ENCODE measurements at places on chromosomes 1 and 21.

GRCh38 chr1:65882076-65882475 lies 89.4 kb downstream of the PDE4B start:
- no peak for DNase-seq

DNA sequence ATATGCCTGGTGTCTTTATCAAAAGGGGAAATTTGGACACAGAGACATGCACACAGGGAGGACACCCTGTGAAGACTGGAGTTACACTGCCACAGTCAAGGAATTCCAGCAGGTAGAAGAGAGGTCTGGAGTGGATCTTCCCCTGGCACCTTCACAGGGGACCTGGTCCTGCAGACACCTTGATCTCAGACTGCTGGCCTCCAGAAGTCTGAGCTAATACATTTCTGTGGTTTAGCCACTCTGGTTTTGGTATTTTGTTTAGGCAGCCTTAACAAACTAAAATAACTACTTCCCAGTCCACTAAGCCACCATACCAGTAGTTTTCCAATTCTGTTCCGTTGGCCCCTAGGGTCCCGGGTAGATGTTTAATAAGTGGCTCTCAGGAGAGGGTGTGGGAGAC lies 164.7 kb downstream of the SETD4 start:
- DNase-seq, result no peak

DNA sequence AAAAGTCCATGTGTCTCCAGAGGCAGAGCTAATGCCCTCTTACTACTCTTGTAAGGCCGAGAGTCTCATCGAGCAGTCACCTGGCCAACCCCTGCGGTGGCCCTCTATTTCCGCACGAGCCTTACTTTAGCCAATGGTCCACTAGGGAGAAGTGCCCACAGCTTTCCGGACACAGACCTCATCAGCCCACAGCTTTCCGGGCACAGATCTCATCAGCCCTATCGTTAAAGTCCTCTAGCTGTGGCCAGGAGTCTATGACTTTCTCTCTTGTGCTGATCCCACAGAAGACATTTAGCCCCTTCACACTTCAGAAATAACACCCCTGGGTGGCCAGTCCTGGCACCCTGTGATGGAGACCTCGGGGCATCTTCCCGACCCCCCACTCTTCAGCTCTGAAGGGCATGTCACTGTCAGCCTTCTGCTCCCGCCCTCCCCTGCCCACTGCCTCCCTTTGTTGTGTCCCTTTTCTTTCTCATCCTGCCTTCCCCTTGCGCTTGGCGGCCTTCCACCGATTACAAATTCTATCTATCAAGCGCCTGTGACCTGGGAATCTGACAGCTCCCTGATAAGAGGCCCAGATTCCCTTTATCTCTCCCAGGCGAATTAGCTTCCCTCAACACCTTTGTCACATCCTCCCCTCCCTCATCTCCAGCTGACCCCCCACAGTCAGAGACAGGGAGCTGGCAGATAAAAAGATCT lies 161.0 kb downstream of the PLXNA2 start:
- DNase-seq, result no peak

DNA sequence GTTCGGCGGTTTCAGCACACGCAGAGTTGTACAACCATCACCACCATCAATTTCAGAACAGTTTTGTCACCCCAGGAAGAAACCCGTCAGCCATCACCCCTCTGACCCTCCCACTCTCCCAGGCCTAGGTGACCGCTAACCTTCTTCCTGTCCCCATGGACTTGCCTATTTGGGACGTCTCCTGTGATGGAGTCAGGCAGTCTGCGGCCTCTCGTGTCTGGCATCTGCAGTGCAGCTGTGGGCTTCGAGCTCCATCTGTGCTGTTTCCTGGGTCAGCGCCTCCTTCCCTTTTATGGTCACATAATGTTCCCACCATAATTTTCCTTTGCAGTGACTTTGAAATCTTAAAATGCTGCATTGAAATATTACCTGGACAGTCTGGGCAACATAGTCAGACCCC lies 24.4 kb downstream of the SLC45A1 start:
- no peak for DNase-seq

DNA sequence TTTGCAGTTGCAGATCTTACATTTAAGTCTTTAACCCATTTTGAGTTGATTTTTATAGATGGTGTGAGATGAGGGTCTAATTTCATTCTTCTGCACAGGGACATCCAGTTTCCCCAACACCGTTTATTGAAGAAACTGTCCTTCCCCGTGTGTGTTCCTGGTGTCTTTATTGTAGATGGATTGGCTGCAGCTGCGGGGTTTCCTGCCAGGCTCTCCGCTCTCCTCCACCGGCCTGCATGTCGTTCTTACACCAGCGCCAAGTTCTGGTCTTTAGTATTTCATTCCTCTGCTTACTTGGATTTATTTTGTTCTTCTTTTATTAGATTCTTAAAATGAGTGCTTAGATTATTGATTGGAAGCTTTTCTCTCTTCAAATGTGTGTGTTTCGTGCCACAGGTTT lies 98.9 kb upstream of the COL6A1 start:
- DNase-seq, result no peak

GRCh38 chr1:66291531-66291864 lies 242.5 kb upstream of the SGIP1 start:
- no peak for DNase-seq

DNA sequence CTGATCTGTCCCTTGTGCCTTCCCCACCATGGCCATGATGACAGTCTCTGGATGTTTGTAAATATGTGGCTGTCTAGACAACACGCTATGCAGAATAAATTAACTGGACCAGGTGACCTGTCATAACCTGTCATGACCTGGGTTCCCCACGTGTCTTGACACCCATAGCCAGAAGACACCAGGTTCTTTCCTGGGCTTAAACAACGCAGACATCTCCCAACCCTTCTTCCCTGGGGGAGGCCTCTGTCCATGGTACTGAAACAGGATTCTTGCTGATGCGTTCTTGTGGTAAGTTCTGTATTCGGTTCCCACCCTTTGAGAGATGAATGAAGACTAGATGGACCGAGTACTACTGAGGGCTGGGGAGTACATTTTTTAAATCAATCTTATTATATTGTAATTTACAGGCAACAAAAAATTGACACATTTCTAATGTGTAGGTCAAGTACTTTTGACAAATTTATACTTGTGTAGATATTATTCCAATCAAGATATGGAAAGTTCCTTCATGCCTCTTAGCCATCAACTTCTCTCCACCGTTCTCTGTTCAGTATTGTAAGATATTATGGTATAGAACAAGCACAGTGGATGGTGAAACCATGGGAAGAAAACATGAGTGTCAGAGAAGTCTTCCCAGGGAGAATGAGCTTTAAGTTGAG lies 738.8 kb downstream of the PTPRU start:
- no peak for DNase-seq

- no peak for DNase-seq
Measured at GRCh38 chr1:202770135-202770534, 38.1 kb downstream of the KDM5B start.

GRCh38 chr1:229017091-229017490 lies 253.8 kb upstream of the RAB4A start:
- DNase-seq, result no peak

DNA sequence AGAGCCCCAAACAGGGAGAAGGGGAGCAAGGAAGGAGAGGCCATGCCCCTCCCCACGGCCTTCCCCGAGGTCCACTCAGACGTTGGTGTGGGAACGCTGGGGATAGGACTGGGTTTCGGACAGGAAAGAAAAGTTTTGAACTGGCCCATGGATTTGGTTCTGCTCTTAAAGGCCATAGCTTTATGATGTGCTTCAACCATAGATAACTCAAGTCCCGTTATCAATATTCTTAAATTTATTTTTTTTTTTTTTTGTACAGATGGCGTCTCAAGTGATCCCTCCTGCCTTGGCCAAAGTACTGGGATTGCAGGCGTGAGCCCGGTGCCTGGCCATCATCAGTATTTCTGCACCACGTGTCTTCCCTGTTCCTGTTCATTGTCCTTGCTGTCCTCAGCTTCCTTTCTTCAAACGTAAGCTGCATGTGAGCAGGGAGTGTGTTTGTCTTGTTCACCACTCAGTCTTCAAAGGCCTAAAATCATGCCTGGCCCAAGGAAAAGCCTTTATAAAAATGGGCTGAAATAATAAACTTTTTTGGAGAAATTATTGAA lies 820 bp upstream of the KRTAP10-1 start:
- DNase-seq, result no peak

DNA sequence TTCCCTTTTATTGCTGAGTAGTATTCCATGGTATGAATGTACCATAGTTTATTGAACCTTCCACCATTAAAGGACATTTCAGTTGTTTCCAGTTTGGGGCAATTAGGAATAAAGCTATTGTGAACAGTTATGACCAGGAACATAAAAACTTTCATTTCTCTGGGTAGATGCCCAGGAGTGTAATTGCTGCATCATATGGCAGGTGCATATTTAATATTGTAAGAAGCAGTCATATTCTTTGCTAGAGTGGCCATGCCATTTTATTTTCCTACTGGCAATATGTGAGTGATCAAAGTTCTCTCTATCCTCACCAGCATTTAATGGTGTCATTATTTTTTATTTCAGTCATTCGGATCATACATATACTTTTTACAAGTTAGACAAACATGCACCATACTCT lies 23.9 kb upstream of the H3-3A start:
- no peak for DNase-seq

DNA sequence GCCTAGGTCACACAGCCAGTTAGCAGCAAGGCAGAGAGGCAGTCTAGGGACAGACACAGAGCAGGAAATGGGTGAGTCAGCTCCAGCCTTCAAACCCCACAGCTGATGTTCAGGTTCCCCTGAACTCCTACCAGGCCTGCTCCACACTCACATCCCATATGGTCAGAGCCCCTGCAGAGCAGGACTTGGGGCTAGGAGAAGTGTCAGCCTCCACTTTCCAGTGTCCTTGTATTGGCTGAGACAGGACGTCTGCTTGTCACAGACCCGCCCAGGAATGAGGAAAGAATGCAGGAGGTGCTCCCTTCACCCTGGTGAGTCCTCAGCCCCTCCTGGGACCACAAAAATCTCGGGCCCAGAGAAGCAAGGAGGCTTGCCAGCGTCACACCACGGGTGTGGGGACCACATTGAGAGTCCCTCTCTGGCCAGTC lies 92.5 kb downstream of the LACTBL1 start:
- no peak for DNase-seq

Measured in activated naive CD4-positive, alpha-beta T cell (primary cell).